Heart right ventricle (tissue), 16 donors: ENCODE measurements at places on chromosomes 16 and 17. TPM values are rescaled to one million over a fixed set of nuclear protein-coding genes. Genes with fewer than 3 reads are reported as not detected.

DNA sequence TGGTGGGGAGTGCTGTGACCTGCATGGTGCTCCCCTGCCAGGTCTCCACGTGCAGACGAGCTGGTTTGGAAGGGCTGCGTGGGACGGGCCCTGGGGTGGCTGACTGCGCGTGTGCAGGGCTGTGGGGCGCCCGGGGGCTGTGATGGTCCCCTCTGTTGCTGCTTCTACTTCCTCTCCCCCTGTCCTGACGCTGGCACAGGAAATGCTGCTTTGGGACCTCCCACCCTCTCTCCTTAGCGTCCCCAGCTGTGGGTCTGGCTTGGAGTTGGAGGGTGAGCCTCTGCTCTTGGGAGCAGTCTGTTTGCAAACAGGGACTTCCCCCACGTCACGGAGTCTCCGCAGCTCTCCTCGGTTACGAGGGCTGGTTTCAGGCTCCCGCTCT, 35.2 kb downstream of the TSC2 start:
- DNase-seq = peak; percentile 45
- H3K27me3 ChIP-seq = no peaks in the 10 kb centered on the region
- H3K27ac ChIP-seq = peak overlapping the region; percentile 64
- H3K4me3 ChIP-seq = no peak overlapping the region

GRCh38 chr16:82425661-82426060, 201.1 kb upstream of the CDH13 start:
- H3K27me3 ChIP-seq = peaks cover 18% of the 10 kb centered on the region
- H3K36me3 ChIP-seq = no peaks in the 10 kb centered on the region
- H3K4me3 ChIP-seq = no peak overlapping the region
- DNase-seq = no peak
- H3K27ac ChIP-seq = no peak overlapping the region

The LGALS9B gene
- not detected for polyA plus RNA-seq

GRCh38 chr17:57538736-57539456, 206.2 kb downstream of the CCDC182 start:
- no peak for DNase-seq
- no peaks in the 10 kb centered on the region for H3K27me3 ChIP-seq
- H3K36me3 ChIP-seq = no peaks in the 10 kb centered on the region

The TM4SF5 gene
- polyA plus RNA-seq = not detected

- no peaks in the 10 kb centered on the region for H3K27me3 ChIP-seq
- no peaks in the 10 kb centered on the region for H3K36me3 ChIP-seq
- H3K4me3 ChIP-seq = no peak overlapping the region
- no peaks in the 10 kb centered on the region for H3K4me1 ChIP-seq
- no peak for DNase-seq
Observed at GRCh38 chr17:33169580-33170285, 123.4 kb downstream of the ASIC2 start.

The PRRT2 gene
- polyA plus RNA-seq = 6.3 TPM

DNA sequence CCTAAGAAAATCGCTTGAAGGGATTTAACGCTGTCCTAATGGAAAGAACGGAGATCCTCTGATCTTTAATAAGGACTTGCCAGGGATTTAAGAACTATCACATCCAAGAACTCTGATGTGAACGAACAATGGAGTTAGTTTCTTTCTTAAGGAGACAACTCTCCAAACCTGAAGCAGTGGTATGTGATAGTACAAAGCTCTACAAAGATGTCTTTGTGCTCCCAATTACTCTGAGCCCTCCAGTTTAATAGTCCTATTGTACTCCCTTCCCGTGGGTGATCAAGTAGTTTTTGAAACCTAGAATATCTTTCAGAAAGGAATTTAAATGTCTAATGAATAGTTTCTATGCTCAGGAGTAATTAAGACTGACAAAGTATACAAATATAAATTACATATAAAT, 123.8 kb downstream of the FTO start:
- H3K4me3 ChIP-seq = no peak overlapping the region
- no peaks in the 10 kb centered on the region for H3K36me3 ChIP-seq
- H3K27ac ChIP-seq = no peak overlapping the region
- DNase-seq = no peak

DNA sequence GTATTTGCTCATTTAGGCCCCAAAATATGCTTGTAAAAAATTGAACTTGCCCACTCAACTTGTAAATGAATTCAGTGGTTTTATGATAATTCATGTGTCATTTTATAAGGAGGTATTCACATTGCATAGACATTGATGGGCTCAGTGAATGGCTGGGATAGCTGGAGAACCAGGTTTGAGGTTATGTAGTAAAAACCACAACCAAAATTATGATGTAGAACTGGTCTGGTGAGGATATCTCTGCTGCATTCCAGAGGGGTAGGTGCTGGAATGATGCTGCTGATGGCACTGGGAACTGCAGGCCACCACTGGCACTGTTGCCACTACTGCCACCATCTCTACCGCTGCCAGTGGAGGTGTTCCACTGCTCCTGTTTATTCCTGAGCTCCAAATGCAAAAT, 21.5 kb upstream of the RABEP1 start:
- no peaks in the 10 kb centered on the region for H3K36me3 ChIP-seq
- H3K4me1 ChIP-seq = no peaks in the 10 kb centered on the region
- no peaks in the 10 kb centered on the region for H3K27me3 ChIP-seq
- no peak overlapping the region for H3K27ac ChIP-seq

GRCh38 chr16:6095414-6095813, 997.8 kb upstream of the EEF2KMT start:
- no peak overlapping the region for H3K27ac ChIP-seq
- no peaks in the 10 kb centered on the region for H3K36me3 ChIP-seq
- no peak overlapping the region for H3K4me3 ChIP-seq
- no peaks in the 10 kb centered on the region for H3K4me1 ChIP-seq
- no peaks in the 10 kb centered on the region for H3K27me3 ChIP-seq

The FLCN gene
- polyA plus RNA-seq = 78.2 TPM

DNA sequence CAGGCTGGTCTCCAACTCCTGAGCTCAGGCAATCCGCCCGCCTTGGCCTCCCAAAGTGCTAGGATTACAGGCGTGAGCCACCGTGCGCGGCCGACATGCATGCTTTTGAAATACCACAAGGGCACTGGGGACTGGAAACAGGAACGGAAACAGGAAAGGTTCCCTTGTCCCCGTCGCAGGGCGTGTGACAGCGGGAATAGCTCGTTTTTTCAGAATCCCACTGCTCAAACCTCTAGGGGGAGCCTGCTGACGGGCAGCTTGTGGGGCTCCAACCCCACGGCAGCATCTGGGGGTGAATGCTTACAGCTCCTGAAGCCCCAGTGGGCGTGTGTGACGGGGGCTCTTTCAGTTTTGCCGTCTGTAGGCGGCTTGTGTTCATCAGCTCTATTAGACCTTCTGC, 18.8 kb upstream of the ASGR2 start:
- H3K27me3 ChIP-seq = peaks cover 71% of the 10 kb centered on the region
- no peaks in the 10 kb centered on the region for H3K36me3 ChIP-seq
- no peak overlapping the region for H3K27ac ChIP-seq
- peaks cover 6% of the 10 kb centered on the region for H3K4me1 ChIP-seq
- DNase-seq = peak; percentile 38
- H3K4me3 ChIP-seq = no peak overlapping the region

The JMJD6 gene
- 56.5 TPM for polyA plus RNA-seq

The MXRA7 gene
- 121 TPM for polyA plus RNA-seq

DNA sequence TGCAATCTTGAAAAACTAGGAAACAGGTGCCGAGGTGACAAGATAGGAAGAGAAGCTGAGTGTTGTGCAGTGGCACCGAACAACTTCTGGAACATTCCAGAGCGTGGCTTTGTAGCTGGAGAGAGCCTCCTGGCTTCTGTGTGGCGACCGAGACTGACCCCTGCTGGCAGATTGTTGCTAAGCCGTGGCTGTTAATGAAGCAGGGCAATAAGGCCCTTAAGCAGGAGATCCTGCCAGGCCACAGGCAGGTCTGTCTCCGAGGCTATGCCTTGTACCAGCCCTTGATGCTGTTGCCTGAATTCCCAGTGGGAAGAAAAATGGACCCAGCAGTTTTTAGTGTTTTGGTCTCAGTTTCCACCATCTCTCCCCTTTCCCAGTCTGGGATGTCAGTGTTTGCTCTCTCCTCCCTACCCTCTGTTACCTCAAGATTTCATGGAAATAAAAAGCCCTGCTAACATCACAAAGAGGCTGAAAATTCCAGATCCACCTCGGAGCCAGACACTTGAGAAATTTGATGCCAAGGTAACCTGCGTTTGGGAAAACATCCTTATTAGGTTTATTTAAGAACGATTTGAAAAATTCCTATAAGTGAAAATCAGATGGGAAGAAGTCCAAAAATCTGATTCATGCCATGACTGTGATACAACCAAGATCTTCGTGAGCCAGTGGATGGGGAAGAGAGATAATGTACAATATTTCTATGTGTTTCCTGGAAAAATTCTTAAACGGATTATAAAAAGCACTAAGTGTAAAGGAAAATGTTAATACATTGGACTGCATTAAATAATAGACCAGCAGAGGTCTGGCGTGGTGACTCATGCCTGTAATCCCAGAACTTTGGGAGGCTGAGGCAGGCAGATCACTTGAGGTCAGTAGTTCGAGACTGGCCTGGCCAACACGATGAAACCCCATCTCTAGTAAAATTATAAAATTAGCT, 265.1 kb downstream of the PRKCA start:
- no peaks in the 10 kb centered on the region for H3K4me1 ChIP-seq
- H3K4me3 ChIP-seq = no peak overlapping the region
- H3K27ac ChIP-seq = no peak overlapping the region
- DNase-seq = peak; percentile 77
- H3K36me3 ChIP-seq = no peaks in the 10 kb centered on the region
- H3K27me3 ChIP-seq = no peaks in the 10 kb centered on the region

- no peak overlapping the region for H3K4me3 ChIP-seq
- peaks cover 18% of the 10 kb centered on the region for H3K4me1 ChIP-seq
- peaks cover 99% of the 10 kb centered on the region for H3K36me3 ChIP-seq
- DNase-seq = peak; percentile 71
- H3K27ac ChIP-seq = peak overlapping the region; percentile 91
Observed at GRCh38 chr17:18248300-18248731, 10.2 kb downstream of the FLII start.

DNA sequence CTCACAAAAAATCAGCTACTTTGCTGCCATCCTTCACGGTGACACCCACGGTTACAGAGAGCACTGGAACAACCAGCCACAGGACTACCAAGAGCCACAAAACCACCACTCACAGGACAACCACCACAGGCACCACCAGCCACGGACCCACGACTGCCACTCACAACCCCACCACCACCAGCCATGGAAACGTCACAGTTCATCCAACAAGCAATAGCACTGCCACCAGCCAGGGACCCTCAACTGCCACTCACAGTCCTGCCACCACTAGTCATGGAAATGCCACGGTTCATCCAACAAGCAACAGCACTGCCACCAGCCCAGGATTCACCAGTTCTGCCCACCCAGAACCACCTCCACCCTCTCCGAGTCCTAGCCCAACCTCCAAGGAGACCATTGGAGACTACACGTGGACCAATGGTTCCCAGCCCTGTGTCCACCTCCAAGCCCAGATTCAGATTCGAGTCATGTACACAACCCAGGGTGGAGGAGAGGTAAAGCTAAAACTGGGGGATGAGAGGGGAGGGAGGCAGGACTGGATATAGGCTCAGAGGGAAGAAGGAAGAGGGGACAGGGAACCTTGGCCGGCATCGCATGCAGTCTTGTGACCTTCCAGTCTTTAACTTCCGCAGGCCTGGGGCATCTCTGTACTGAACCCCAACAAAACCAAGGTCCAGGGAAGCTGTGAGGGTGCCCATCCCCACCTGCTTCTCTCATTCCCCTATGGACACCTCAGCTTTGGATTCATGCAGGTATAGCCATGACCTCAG, 581 bp downstream of the CD68 start:
- H3K4me1 ChIP-seq = peaks cover 41% of the 10 kb centered on the region
- H3K36me3 ChIP-seq = peaks cover 20% of the 10 kb centered on the region
- H3K27ac ChIP-seq = peak overlapping the region; percentile 79
- H3K27me3 ChIP-seq = no peaks in the 10 kb centered on the region
- peak overlapping the region; percentile 29 for H3K4me3 ChIP-seq
- DNase-seq = no peak

- no peaks in the 10 kb centered on the region for H3K27me3 ChIP-seq
- H3K4me3 ChIP-seq = no peak overlapping the region
- DNase-seq = no peak
- no peaks in the 10 kb centered on the region for H3K4me1 ChIP-seq
- H3K36me3 ChIP-seq = peaks cover 4% of the 10 kb centered on the region
Observed at GRCh38 chr17:12961655-12962054, 56.2 kb downstream of the ELAC2 start.

The KRTAP4-1 gene
- not detected for polyA plus RNA-seq

DNA sequence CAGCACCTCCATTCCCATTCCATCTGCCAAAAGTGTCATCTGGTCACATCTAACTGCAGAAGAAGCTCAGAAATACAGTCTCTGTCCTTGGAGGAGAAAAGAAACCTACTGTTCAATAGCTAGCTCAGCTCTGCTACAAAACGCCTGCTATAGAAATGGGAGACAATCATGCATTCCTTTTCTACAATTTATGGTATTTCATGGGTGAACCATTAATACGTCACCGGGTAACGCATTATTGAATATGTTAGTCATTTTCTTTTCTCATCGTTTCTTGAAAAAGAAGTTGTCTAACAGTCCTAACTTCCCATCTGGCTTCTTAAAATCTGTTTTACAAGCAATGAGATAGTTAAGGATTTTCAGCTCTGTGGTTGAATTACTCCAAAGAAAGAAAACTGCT, 496.7 kb upstream of the RBFOX1 start:
- H3K4me3 ChIP-seq = no peak overlapping the region
- no peaks in the 10 kb centered on the region for H3K27me3 ChIP-seq
- no peak overlapping the region for H3K27ac ChIP-seq
- no peaks in the 10 kb centered on the region for H3K4me1 ChIP-seq
- H3K36me3 ChIP-seq = no peaks in the 10 kb centered on the region

The TPSD1 gene
- 0.12 TPM for polyA plus RNA-seq

The CCDC200 gene
- polyA plus RNA-seq = not detected

The AANAT gene
- not detected for polyA plus RNA-seq

DNA sequence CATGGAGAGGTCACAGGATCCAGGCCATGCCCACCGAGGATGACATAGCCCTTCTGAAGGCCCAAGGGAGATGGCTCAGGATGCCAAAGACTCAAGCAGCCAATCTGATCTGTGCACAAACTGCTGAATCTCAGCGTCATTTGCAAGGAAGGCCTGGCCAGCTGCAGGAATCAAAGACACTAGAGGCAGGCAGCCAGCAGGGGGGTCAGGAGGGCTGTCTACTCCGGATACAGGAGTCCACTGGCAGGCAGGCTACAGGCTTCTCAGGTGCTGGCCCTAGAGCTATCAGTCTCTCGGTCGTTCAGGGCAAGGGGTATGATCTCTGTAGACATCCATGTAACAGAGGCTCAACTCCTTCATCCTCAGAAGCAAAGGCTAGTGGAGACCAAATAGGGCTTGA, 1735.3 kb downstream of the TP53TG3F start:
- no peak overlapping the region for H3K27ac ChIP-seq
- H3K4me3 ChIP-seq = no peak overlapping the region
- no peak for DNase-seq
- no peaks in the 10 kb centered on the region for H3K27me3 ChIP-seq
- no peaks in the 10 kb centered on the region for H3K36me3 ChIP-seq

GRCh38 chr17:61485067-61485775, 33.0 kb downstream of the TBX4 start:
- no peak overlapping the region for H3K4me3 ChIP-seq
- no peak for DNase-seq
- no peak overlapping the region for H3K27ac ChIP-seq
- H3K27me3 ChIP-seq = peaks cover 13% of the 10 kb centered on the region
- H3K4me1 ChIP-seq = no peaks in the 10 kb centered on the region

GRCh38 chr17:2635675-2636074, 42.2 kb downstream of the PAFAH1B1 start:
- no peak for DNase-seq
- H3K4me3 ChIP-seq = no peak overlapping the region
- H3K27ac ChIP-seq = no peak overlapping the region
- H3K27me3 ChIP-seq = no peaks in the 10 kb centered on the region
- peaks cover 67% of the 10 kb centered on the region for H3K4me1 ChIP-seq
- peaks cover 45% of the 10 kb centered on the region for H3K36me3 ChIP-seq

The RNF43 gene
- polyA plus RNA-seq = 1.2 TPM

GRCh38 chr17:56292010-56292409, 138.7 kb downstream of the ANKFN1 start:
- no peak overlapping the region for H3K27ac ChIP-seq
- H3K36me3 ChIP-seq = no peaks in the 10 kb centered on the region
- no peak overlapping the region for H3K4me3 ChIP-seq
- no peaks in the 10 kb centered on the region for H3K27me3 ChIP-seq
